Breast epithelium (tissue), 4 donors: ENCODE measurements at places on chromosomes 13 and 19.

- H3K36me3 ChIP-seq, result no peaks in the 10 kb centered on the region
- H3K27me3 ChIP-seq, result no peaks in the 10 kb centered on the region
- H3K4me3 ChIP-seq, result no peak overlapping the region
These were observed 647.6 kb upstream of the SPRY2 start for GRCh38 chr13:80988391-80989151.

GRCh38 chr19:3284759-3285646 lies 60.5 kb downstream of the CELF5 start:
- H3K27ac ChIP-seq, result peak overlapping the region; percentile 80
- H3K27me3 ChIP-seq, result no peaks in the 10 kb centered on the region
- peak overlapping the region; percentile 41 for H3K4me3 ChIP-seq
- DNase-seq, result peak; percentile 93

DNA sequence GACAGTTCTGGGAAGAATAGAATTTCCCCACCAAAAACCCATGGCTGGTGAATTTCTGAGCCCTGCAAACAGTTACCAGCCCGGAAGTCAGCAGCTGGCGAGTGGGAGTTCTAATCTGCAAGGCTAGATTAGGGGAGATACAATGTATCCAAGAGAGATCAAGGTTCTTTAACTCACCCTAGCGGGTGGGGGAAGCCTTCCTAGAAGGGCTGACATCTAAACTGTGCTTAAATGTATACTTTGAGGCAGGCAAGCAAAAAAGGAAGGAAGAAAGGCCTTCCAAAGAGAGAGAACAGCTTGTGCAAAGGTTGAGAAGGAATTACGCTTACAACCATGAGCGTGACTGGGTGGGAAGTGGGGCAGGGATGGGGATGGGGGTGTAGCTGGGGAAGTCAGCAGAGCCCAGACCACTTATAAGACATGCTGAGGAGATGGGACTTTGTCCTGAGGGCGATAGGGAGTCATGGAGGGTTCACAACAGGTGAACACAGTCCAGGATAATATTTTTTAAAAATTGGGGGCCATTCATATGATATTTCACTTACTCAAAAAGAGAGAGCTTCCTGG lies 20.8 kb upstream of the ZNRF4 start:
- no peak overlapping the region for H3K27ac ChIP-seq
- H3K4me1 ChIP-seq, result no peaks in the 10 kb centered on the region
- no peak overlapping the region for H3K4me3 ChIP-seq
- no peak for DNase-seq

GRCh38 chr19:46622118-46622446 lies 2.8 kb downstream of the PTGIR start:
- peaks cover 7% of the 10 kb centered on the region for H3K4me1 ChIP-seq
- no peak overlapping the region for H3K27ac ChIP-seq
- H3K36me3 ChIP-seq, result no peaks in the 10 kb centered on the region
- no peak for DNase-seq
- no peaks in the 10 kb centered on the region for H3K27me3 ChIP-seq
- H3K4me3 ChIP-seq, result no peak overlapping the region

DNA sequence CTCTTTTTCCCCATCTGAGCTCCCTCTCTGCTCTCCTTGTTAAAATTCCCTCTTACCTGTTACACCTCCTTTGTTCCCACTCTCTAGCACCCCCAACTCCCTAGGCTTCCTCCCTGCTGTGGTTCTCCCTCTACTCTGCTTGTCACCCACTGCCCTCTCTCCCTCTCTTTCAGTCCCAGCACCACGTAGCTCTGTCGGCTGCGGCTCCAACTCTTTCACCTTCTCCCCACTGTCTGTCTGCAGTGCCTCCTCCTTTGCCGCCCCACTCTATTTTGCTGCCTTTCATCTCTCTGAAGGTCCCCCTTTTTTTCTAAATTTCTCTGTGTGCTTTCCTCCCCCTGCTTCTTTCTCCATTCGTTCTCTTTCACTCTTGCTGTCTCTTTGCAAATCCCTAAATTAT lies 1.1 kb downstream of the ZNF836 start:
- peaks cover 6% of the 10 kb centered on the region for H3K4me1 ChIP-seq
- peak overlapping the region; percentile 94 for H3K27ac ChIP-seq
- DNase-seq, result no peak
- peaks cover 6% of the 10 kb centered on the region for H3K36me3 ChIP-seq
